Activated T-helper 1 cell treated with anti-CD3 and anti-CD28 coated beads, Interleukin-2, amount 50 U/mL, for 16 hours (primary cell): ENCODE measurements at places on chromosomes 13 and 19.

- DNase-seq: no peak
Measured at GRCh38 chr13:90641884-90642283, 705.6 kb upstream of the MIR17HG start.

DNA sequence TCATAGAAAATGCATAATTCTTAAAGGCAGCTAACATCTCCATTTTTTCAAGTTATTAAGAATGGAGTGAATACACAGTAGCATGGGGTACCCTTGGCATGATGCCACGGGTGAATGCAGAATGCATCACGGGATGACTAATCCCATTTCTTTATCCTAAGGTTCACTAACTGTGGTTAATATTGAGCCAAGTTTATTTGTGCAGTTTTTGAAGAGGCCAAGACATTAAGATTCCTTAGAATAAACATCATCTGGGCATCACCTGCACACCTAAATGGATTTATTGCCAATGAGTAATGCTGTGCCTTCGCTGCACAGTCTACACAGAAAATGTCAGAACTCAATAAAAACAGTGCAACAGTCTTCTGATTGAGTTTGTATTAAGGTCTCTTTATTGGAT is 333.1 kb downstream of the GPC6 start:
- DNase-seq: no peak

- no peak for DNase-seq
Measured at GRCh38 chr19:35908973-35909683, 1.0 kb upstream of the TYROBP start.

- no peak for DNase-seq
Measured at GRCh38 chr19:11269408-11269807, 7.1 kb upstream of the DOCK6 start.

DNA sequence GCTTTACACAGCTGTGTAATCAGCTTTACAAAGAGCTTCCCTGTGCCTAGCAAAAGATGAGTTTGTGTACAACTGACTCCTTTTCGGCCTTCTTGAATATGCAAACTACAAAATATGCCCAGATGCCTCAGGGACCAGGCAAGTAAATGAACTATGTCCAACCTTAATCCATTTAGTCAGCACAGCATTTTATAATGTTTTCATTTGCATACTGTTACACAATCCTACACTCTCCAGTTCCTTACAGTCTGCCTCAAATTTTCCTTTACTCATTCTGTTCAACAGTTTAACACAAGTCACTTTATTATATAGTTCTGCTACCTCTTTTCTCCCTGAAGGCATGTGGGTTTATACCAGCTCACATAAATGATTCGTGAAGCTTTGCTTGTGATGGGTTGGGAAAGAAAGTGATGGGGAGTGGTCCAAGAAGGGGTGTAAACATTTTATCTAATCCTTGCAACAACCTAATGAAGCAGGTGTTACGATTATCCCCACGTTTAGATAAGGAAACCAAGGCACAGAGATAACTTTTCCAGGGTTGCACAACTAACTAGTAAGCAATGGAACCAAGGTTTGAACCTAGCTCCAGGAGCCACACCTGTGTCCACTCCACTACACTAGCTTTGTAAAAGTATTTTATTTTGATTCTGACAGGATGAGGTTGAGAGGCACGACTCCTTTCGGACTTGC is 3.3 kb upstream of the USP12 start:
- no peak for DNase-seq

GRCh38 chr13:99280166-99280565 is 22.0 kb upstream of the GPR18 start:
- no peak for DNase-seq

DNA sequence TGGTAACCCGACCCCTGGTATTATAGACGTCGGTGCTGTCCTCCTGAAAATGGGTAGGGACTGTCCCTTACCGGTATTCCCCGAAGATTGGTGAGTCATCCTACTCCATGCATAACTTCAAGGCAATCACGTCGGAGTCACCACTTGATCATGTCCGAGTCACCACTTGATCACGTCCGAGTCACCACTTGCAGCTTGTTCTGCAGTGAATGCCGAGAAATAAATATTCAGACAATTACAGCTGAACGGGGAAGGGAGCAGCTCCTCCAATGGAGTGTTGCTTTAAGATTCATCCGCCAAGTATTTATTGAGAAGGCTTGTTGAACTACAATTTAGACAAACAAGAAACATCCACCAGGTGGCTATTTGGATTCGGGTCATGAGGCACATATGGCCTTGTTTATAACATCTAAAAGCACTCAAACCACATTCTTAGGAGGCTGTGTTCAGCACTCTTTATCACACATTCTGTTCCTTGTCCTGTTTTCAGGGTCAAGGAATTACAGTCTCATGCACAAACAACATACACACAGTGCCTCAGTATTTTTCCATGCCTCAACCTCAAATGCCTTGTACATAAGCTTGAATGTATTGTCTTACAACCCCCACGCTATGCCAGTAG is 43.1 kb downstream of the ZNF726 start:
- no peak for DNase-seq

- no peak for DNase-seq
Measured at GRCh38 chr19:50493171-50493570, 16.5 kb upstream of the GARIN5A start.

GRCh38 chr13:67043901-67044300 is 186.2 kb downstream of the PCDH9 start:
- no peak for DNase-seq

DNA sequence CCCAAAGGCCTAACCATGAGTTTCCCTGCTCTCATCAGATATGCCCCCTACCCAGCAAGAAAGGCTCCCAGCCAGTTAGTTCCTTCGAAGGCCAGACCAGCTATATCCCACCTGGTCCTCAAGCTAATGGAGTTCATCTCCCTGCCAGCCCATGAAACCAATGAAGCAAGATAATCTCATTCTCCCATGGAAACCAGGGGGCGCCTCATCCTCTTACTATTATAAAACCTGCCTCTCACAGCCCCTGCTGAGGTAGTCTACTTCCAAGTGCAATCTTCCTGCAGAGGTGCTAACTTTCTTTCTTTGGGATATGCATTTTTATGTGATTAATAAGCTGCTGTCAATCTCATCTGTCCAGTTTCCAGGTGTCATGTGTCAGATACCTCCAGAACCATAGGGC is 34.0 kb upstream of the ZNF573 start:
- DNase-seq: no peak

DNA sequence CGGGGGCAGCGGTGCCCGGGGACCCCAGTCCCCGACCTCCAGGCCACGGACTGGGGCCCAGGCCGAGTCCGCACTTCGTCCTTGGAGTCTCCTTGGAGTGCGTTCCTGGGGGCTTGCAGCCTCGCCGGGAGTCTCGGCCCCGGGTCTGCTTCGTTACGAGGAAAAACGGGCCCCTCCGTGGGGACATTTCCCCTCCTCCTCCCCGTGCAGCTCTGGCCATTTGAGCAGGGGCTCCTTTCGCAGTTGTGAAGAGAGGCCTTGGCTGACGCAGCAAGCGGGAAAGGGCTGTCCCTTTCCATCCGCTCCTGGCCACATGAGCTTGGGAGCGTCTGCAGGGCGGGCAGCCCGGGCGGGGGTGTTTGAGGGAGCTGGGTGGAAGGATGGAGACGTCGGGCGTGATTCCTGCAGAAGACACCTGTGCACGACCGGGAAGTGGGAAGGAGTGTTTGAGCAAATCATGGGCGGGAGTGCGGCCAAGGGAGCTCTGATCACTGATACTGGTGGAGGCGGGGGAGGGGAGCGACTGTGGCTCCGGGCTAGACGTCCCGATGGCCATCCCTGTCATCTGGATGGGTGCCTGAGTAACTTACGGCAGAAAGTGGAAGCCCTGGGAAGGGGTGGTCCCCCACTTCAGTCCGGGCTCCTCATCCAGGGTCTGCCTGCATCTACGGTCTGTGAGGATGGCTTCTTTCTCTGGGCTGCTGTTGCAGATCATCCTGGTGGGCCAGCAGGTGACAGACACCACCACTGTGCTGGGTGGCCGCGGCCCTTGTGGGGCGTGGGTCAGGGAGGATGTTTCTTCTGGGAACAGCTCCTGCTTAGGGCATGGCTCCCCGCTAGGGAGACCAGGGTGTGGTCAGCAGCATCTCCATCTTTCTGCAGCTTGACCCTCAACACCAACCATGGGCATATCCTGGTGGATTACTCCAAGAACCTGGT is 736 bp downstream of the GPI start:
- DNase-seq: no peak
